ENCODE measurements at places on chromosomes 3 and 15.

- DNase-seq = no peak
These were observed 28.4 kb downstream of the THSD4 start for GRCh38 chr15:71143373-71144310.

DNA sequence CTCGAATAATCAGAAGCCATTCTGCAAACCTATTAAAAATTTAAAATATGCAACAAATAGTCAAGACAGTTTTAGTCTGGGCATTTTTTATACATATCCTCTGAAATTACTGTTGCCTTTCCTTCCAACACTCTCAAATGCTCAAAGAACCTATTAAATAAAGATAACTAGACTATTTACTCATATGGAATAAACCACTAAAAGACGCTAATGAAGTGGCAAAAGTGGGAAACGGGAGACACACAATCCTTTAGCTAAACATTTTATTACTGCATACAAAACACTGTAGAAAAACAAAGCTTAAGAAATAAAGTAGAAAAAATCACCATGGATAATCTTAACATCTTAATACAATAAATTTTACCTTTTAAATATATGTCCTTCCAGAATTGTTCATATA is 75.4 kb downstream of the HERC1 start:
- DNase-seq = no peak

DNA sequence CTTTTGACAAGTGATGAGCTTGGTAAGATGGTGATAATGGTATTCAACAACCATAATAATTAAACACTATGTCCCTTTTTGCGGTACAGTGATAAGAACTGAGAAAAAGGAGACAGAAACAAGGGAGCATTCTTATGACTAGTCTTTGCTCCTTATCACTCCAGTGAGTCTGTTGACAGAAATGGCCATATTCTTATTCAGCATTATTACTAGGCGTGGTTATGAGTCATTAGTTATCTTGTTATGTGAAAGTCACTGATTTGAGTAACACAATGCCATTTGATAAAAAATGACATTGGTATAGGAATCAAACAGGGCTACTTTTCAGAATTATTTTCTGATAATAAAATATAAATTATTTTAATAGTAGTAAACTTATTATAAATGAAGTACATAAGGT is 193.5 kb downstream of the C3orf38 start:
- no peak for DNase-seq

DNA sequence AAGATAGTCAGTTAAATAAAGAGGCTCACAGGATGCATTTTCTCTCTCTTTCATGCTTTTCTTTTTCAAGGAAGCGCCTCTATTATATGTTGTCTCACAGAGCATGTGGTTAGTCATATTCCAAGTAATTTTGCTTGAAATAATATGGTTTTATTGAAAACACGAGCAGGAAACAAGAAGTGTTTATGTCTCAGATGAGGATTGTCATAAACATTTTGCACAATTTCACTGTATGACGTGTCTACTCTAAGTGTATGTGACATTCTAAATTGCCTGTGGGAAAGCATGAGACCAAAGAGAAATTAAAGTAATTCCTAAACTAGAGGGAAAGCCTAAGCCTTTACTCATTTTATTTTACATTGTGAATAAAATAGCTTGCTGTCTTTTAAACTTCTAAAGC is 818.6 kb downstream of the EPHA3 start:
- DNase-seq = no peak

GRCh38 chr3:52281981-52282801 is 3.7 kb upstream of the WDR82 start:
- no peak for DNase-seq

Measured in NCI-H1694 treated with DMSO at 0.1 percent for 48 hours (cell line).